ENCODE measurements at places on chromosomes 3 and 15.

DNA sequence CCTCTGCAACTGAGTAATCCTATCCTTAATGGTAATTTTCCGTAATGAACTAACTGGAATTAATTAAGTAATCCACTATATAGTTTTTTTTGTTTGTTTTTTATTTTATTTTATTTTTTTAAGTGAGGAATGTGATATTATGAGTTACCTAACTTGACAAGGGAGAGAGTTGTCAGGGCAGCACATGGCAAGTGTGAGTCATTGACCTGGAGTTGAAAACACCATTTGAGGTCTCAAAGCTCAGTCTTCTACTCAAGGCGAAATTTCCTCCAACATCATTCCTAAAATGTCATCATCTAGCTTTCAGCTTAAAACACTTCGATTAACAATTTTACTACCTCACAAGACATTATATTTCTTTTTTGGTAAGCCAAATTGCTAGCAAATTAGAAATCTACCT, 87.8 kb downstream of the NECTIN3 start:
- no peak for DNase-seq

GRCh38 chr3:115646027-115646690, 22.8 kb downstream of the GAP43 start:
- no peak for DNase-seq

DNA sequence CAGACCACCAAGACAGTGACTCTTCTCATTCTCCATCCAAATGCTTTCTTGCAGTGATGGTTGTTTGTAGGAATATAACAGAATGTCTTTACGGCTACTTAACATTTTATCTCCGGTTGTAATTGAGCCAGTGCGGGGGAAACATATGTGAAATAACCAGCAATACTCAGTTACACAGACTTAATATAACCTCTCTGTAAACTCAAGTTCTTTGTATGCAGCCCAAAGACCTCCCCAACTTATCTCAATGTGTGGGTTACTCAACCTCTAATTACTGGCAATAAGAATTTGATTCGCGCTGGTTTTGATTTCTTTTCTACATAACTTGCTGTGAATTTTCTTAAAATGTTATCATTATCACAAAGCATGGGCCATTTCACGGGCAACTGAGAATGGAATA, 250.6 kb downstream of the TAFA4 start:
- no peak for DNase-seq

GRCh38 chr15:98321896-98322295, 326.4 kb upstream of the IGF1R start:
- no peak for DNase-seq

DNA sequence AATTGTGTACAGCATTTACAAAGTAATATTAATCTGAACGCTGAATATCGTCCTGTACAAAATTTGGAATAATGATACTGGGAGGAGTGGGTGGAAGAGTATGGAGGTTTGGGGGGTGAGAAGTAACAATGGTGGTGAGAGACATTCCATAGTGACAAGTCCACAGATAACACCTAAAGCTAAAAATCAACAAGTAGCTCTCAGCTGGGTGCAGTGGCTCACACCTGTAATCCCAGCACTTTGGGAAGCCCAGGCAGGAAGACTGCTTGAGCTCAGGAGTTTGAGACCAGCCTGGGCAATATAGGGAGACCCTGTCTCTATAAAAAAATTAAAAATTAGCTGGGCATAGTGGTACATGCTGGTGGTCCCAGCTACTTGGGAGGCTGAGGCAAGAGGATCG, 5.1 kb downstream of the MRPS25 start:
- no peak for DNase-seq

DNA sequence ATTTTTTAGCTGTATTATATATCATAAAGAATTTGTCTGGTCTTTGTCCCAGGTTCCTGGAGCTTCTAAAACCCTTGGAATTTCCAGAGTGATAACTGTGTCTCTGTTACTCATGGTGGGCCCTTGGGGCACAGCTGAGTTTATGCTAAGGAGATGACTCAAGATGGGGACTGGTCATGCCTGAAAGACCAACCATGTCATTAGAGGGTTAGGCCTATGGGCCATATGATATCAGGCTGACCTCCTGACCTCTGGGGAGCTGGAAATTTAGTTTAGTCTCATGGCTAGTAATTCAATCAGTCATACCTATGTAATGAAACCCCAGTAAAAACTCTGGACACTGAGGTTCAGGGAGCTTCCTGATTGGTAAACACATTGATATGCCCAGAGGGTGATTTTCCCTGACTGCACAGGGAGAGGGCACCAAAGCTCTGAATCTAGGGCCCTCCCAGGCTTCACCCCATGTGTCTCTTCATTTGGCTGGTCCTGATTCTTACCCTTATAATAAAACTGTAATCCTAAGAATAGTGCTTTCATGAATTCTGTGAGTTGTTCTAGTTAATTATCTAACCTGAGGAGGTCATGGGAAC, 69.6 kb downstream of the EEFSEC start:
- no peak for DNase-seq

GRCh38 chr3:79543218-79543982, 224.4 kb downstream of the ROBO1 start:
- no peak for DNase-seq

GRCh38 chr15:52481915-52482314, 46.8 kb downstream of the MYO5A start:
- DNase-seq: peak; percentile 65

GRCh38 chr3:18891641-18892040, 256.7 kb upstream of the KCNH8 start:
- DNase-seq: no peak

- DNase-seq: peak; percentile 43
Observed at GRCh38 chr3:152269831-152270734, 1.4 kb downstream of the MBNL1 start.

DNA sequence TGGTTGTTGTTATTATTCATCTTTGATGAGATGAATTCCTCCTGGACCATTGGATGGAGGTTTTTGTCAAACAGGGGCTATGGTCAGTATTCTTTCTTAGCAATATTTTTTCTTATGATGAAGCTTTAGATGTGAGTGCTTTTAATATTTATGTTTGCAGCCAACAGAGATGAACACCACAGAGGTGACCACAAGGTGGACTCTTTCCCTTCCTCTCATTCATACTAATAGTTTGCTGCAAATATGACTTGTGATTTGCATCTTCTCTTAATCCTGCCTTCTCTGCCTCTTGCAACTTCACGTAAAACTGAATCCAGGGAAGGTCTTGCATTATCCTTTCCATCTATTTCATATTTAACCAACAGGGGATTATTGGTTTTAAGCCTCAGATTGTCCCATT, 473.1 kb upstream of the UBE2E2 start:
- no peak for DNase-seq
